ENCODE measurements at places on chromosomes 6 and 20. TPM values are rescaled to one million over a fixed set of nuclear protein-coding genes. Genes with fewer than 3 reads are reported as not detected.

The IL22RA2 gene
- not detected for total RNA-seq

The RAET1L gene
- total RNA-seq, result 1.4 TPM

The C6orf58 gene
- total RNA-seq, result not detected

The SCRT2 gene
- total RNA-seq, result not detected

The BMP5 gene
- 4.2 TPM for total RNA-seq

The XKR7 gene
- total RNA-seq, result not detected

The HLA-DRA gene
- total RNA-seq, result not detected

The SLC17A3 gene
- total RNA-seq, result 0.86 TPM

The MEI4 gene
- total RNA-seq, result not detected

The SLC35D3 gene
- not detected for total RNA-seq

The SEL1L2 gene
- not detected for total RNA-seq

The SLC32A1 gene
- total RNA-seq, result not detected

The OSTM1 gene
- 21.5 TPM for total RNA-seq

The ZNF311 gene
- 1.4 TPM for total RNA-seq

Measured in MG63 (cell line).